HFFc6 (cell line): ENCODE measurements at places on chromosomes 3 and 15.

DNA sequence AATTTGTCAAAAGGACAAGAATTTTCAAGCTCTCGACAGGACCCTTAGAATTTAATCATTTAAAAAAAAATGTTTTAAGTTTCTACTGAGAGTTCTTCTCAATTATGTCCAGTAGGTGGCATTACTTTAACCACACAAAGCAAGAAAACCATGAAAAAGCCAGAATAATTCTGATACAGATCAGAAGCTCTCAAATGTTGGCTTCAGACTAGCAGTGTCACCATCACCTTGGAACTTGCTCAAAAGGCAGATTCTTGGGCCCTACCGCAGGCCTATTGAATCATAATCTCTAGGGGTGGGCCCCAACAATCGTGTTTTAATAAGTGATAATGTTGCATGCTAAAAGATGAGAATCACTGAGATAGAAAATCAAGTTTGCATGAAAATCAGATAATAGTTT, 99.5 kb upstream of the KCNMB2 start:
- DNase-seq: peak; percentile 37

- DNase-seq: no peak
Measured at GRCh38 chr15:76667943-76668715, 237.0 kb downstream of the SCAPER start.

GRCh38 chr15:53710906-53711305, 48.6 kb downstream of the WDR72 start:
- no peak for DNase-seq

GRCh38 chr3:55728461-55729100, 241.5 kb upstream of the WNT5A start:
- no peak for DNase-seq

- no peak for DNase-seq
Measured at GRCh38 chr15:66241908-66242285, 11.7 kb downstream of the MEGF11 start.

GRCh38 chr3:113165841-113166240, 45.5 kb upstream of the BOC start:
- no peak for DNase-seq
